ENCODE measurements at places on chromosomes 3 and 15.

- DNase-seq: no peak
Measured at GRCh38 chr3:125125821-125126245, 70.0 kb upstream of the HEG1 start.

- no peak for DNase-seq
Measured at GRCh38 chr15:81095690-81096365, 38.2 kb upstream of the CFAP161 start.

DNA sequence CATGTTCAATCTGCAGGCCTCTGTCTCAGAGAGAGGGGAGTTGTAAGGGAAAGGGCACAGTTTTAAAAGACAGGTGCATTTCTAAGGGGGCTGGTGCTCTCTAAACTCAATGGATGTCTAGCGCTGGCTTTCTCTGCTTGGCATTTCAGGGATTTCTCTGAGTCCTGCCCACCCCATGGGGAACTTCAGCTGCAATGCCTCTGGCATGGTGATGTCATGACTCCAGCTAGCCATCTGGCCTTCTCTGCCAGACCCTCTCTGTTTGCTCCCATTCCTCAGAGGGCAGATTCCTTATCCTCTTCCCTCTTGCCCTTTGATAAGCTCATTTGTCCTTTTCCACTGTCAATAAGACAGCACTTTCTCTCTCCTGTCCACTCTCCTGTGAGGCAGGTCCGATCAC, 40.8 kb downstream of the RPLP1 start:
- no peak for DNase-seq

GRCh38 chr15:101194546-101195125, 57.2 kb downstream of the CHSY1 start:
- no peak for DNase-seq

GRCh38 chr3:58345457-58345856, 12.8 kb downstream of the PXK start:
- DNase-seq: no peak

DNA sequence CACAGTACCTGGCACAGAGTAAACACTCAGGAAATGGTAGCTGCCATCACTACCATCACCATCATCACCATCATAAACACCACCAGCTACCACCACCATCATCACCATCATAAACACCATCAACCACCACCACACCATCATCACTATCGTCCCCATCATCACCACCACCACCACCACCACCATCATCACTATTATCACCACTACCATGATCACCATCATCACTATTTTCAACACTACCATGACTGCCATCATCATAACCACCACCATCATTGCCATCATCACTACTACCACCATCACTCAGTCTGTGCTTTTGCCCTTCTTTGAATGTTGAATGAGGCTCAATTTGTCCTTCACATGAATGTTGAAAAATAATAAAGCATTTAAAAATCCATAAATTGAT, 21.2 kb upstream of the IL16 start:
- no peak for DNase-seq

GRCh38 chr3:52561028-52561747, 24.8 kb downstream of the UQCC5 start:
- DNase-seq: no peak

DNA sequence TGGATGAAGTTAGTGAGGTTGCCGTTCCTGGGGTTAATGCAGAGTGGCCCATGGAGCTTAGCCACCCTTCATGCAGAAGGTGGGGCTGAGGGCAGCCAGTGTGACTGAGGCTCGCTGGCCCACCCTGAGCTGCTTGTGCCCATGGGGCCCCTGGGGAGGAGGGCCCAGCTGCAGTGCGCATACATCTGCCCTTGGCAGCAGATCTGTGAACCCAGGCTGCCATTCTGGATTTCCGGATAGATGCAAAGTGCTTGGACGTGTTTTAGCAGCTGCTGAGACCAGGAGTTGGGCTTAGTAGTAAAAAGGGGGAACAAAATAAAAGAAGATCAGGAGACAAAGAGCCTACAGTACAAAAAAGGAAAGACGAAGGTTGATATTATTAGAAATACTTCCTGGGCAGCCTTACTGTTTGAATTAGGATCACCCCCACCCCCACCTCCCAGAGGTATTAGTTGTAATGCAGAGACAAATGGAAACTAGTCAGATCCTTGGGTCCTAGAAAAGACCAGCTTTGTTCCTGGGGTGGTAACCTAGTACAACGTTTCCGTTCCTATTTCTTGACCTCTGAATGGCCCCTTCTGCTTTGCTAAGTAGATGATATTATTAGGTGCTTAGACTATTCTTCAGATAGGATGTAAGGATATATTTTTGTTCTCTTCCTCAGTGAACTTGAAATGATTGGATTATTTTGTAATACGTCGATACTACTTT, 70.2 kb downstream of the IGF1R start:
- no peak for DNase-seq

- DNase-seq: no peak
Measured at GRCh38 chr3:159861369-159861987, 127.2 kb upstream of the IL12A start.

GRCh38 chr3:7407107-7407506, 546.2 kb downstream of the GRM7 start:
- DNase-seq: no peak

DNA sequence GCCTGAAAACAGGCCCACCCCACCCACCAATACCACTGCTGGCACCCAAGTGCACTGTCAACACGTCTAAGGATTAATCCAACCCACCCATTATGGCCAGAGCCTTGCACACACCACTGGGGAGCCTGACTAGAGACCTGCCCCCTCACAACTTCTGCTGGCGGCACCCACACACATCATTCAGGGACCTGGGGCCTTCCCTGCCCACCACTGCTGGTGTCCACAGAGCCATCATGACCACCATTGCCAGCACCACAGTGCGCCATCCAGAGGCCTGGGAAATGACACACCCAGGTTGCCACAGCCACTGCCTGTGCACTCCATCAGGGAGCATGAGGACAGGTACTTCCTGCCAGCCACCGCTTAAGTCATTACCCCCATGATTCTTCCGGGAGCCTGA, 67.0 kb upstream of the IMPG2 start:
- no peak for DNase-seq

- peak; percentile 13 for DNase-seq
Measured at GRCh38 chr3:131630097-131630496, 127.3 kb upstream of the MRPL3 start.

DNA sequence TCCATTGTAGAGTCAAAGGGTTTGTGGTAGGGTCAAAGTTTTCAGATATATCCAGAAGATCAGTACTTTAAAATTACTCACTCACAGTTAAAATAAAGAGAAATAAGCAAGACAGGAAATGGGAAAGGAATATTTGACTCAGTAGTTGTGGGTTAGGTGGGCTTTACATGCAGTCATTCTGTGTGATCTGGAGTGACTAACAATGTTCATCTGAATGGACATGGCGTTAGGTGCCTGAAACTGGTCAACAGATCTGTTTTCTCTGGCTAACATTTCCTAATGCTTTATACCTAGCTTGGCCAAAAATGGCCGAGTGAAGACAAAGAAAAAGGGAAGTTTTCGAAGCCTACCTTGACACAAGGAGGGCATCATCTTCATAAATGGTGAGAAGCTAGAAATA, 133.4 kb upstream of the SATB1 start:
- DNase-seq: no peak

GRCh38 chr3:4829031-4829394, 150.2 kb upstream of the BHLHE40 start:
- DNase-seq: no peak

- no peak for DNase-seq
Measured at GRCh38 chr3:58009749-58010535, 1.7 kb downstream of the FLNB start.

DNA sequence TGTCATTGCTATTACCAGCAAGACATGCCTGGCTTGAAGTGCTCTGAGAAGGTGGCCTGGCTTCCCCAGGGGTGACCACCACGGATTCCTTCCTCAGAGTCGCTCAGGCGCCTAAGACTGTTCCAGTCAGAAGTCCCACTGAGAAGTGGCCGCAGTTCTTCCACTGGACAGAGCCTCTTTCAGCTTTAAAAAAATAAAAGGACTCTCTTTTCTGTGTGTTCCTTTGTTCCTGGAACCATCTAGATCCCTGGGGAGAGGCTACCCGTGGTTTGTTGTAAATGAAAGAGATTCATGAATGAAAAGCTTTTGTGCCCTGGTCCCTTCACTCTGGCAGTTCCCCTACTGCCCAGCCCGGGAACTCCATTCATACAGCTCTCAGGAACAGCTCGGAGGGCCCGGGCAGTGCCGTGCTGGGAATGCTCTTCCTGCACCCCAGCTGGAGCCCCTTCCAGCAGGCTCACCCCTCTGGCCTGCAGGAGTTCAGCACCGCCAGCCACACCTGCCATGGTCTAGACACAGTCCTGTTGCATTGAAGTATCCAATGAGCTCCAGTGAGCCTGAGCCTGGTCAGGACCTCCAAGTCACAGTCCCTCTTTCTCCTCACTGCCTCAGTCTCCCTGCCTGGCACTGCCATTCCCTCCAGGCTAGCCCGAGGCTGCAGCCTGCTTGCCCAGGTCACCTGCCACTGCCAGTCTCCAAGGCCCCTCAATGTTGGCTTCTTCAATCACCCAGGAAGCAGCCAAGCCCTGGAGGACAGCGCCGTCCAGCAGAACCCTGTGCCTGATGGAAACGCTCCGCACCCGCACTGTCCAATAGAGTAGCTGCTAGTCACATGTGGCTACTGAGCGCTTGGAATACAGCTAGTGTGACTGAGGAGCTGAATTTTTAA, 75.4 kb downstream of the XXYLT1 start:
- DNase-seq: no peak

GRCh38 chr3:186964616-186965015, 34.3 kb downstream of the ST6GAL1 start:
- no peak for DNase-seq

- DNase-seq: no peak
Measured at GRCh38 chr15:89095073-89095472, 6.8 kb downstream of the ABHD2 start.

GRCh38 chr3:183149915-183150750, 12.4 kb downstream of the LAMP3 start:
- no peak for DNase-seq
